Stimulated activated CD8-positive, alpha-beta memory T cell treated with anti-CD3 and anti-CD28 coated beads, Interleukin-15, amount 100 ng/mL, for 48 hours (primary cell): ENCODE measurements at places on chromosomes 7 and 10.

- peak; percentile 93 for DNase-seq
Observed at GRCh38 chr10:133258818-133259601, 17.7 kb downstream of the ADAM8 start.

GRCh38 chr10:44958196-44958897 lies 1.3 kb upstream of the RASSF4 start:
- no peak for DNase-seq

DNA sequence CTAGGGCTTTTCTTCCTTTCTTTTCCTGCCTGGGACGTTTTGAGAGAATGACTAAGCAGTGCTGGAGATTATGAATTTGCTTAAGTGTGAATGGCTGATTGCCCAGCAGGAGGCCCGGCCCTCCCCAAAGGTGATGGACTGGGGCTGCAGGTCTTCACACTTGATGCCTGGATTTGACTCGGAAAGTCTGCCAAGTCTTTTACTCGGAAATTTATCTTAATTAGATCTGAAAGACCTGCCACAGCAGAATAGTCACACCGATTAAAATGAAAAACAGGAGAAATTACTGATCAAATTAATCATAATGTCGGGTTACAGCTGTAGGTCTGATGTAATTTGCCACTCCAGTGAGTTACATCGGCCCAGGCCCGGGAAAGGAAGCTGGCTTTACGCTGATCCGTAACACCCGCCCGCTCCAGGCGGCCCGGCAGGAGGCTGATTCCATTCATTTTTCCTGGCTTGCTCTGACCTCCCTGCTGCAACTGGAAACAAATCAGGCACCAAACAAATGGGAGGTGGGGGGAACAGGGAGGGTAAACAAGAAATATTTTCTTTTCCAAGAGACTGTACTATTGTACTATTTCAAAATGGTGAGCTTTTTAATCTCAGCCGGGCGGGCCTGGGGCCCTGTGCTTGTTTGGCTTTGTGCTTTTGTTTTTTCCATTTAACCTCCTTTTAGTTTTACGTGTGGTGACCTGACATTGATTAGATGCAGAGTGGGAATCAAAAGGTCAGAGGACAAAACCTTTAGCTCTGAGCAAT lies 212.4 kb upstream of the YAE1 start:
- no peak for DNase-seq

DNA sequence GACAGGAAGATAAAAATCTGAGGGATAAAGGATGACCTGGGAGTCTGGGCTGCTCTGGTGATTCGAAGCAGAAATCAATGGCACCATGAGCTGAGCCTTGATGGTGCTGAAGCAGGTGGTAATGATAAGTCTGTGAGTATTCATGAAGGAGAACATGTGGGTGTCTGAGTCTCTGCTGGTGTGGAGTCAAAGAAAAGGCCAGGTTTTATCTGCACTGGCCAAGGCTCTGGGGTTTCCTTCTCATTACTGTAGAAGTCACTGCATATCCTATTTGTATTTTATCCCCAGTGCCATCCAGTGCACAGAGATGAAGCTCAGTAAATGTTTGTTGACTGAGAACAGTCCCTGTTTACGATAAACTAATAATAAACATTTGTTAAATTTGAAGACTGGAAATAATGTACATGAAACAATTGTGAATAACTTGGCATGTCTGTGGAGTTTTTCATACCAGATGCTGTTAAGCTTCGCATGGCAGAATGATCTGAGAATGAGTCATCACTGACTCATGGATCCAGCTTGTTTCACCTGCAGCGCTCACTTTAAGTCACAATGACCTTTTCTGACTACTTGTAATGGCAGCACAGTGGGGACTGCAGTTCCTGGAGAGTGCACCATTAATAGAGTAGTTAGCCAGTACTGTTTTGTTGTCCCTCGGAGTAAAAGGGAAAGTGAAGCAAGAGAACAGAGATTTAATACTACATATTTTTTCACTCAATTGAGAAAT lies 538.5 kb downstream of the HTR7 start:
- no peak for DNase-seq

DNA sequence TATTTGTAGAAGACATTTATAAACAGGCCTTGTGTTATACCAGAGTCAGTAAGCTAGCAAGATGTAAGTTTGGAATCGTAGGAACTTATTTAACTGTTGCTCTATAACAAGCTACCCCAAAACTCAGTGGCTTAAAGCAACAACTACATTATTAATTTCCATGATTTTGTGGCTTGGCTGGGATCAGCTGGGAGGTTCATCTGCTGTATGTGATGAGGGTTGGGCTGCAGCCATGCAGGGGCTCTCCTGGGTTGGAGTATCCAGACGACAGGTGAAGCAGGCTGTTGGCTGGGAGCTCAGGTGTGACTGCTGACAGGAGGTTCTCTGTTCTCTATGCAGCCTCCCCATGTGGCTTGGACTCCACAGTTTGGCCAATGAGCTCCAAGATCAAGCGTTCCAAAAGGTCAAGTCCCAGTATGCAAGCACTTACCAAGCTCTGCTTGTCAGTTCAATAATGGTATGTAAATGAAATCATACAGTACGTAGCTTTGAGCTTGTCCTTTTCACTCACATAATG lies 52.4 kb downstream of the GPR26 start:
- no peak for DNase-seq

GRCh38 chr10:61286686-61287085 lies 166.5 kb downstream of the TMEM26 start:
- DNase-seq: no peak

DNA sequence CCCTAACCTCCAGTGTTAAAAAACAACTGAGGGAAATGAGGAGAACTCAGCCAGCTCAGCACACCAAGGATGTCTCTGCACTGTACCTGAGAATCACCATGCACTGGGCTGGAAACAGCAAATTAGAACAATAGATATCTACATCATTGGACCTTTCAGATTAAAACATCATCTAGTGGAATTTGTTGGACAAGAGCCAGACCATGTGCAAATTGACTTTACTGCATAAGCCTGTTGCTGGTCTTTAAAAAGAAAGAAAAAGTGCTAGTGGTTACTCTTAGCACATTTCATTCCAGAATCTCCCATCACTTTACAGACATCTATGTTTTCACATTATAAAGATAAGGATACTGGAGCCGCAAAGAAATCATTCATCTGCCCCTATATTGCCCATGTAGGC lies 75.4 kb downstream of the FGFR2 start:
- no peak for DNase-seq

DNA sequence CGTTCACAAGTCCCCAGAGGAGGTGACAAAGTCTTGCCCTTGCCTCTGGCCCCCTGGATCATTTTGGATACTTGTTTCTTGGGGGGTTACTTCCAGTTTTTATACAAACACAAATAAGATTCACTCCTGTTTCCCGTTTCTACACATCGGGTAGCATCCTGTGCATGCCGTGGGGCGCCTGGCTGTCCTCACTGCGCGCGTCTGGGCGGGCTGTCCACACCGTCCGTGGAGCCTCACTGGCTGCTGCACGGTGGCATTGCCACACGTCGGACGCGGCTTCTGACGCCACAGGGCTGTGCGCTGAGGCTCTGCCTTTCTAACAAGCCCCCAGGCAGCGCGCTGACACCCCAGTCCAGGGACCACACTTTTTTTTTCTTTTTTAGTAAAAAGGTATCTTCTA lies 18.4 kb downstream of the BNIP3 start:
- DNase-seq: no peak

DNA sequence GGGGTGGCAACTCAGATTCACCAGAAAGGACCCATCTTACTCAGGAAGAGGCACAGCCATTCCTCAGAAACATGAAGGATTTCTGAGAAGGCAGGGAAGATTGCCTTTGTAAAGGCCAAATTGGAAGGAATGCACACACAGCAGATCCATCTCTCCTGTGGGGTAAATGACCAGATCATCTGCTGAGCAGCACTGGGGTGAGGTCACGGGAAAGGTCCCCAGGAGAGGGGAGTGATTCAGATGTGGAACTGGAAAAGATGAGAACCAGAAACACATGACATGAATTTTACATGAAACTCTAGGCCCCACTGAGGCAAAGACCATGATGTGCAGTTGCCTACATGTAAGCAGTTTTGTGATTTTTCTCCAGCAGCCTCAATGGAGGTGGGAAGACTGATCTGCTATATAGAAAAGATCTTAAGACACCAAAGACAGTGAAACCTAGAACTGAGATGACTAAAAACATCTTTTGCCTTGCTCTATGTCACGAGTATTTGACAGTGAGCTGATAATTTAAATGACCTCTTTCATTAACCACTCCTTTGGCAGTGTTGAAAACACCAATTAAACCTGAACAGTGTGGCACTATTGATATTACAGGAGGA lies 91.6 kb downstream of the AMPH start:
- no peak for DNase-seq

GRCh38 chr10:69469976-69470375 lies 18.7 kb downstream of the TSPAN15 start:
- DNase-seq: no peak

GRCh38 chr7:93838966-93839365 lies 51.6 kb downstream of the TFPI2 start:
- no peak for DNase-seq

- DNase-seq: no peak
Observed at GRCh38 chr10:4649886-4650508, 176.0 kb upstream of the AKR1E2 start.

- DNase-seq: no peak
Observed at GRCh38 chr7:72753781-72754180, 74.2 kb downstream of the TYW1B start.

DNA sequence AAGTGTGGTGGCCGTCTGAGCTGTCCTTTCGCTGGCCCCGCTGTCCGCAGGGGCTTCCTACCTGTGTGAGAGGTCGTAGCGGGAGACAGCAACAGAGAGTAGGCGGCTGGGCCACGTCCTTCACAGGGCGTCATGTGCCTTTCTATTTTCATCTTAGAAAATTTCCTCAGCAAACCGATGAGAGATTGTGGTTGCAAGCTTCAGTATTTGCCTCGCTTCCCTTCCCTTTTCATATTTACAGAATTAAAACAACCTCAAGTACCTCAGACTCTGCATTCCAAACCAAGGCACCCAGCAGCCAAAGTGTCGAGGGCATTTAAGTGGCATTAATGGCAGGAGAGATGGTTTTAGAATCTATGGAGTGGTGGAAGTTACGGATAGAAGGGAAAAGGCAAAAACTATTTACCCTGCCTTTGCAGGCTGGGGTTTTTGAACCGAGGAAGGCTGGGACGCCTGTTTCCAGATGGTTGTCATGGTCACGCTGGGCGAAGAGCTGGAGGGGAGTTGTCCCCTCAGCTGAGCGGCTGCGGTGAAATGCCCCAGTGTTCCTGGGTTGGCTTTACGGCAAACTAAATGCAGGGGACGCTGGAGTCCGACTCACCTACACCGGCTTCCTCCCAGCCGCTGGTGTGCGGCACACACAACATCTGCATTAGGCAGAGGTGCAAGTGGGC lies 41.9 kb downstream of the WIPI2 start:
- DNase-seq: no peak

DNA sequence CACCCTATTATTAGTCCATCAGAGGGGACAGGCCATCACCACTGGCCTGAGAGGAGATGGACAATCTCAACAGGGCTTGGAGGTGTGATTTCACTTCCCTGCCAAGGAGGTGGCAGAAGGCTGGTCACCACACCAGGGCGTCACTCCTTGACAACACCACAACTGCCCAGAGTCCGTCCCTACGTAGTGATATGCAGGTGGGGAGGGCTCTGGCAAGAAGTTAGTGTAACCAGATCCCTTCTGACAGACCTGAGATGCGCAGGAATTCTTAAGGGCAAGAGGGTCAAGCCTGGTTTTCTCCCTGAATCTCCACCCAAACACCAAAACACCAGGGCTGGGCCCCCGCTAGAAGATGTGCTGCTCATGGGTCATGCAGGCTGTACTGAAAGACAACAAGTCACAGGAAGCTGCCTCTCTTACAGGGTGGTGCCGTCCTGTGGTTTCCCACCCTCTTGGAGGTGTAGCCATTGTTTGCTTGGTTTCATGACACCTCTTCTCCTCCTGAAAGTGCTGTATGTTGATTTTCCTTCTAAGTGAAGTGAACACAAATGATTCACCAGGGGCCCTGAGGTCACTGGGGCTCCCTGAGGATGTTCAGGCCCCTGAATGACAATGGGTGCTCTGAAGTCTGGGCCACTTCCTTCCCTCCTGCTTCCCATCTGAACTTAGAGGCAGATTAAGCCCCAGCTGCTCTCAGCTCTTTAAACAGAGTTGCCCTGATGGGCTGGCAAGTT lies 27.1 kb downstream of the ATXN7L1 start:
- peak; percentile 75 for DNase-seq

DNA sequence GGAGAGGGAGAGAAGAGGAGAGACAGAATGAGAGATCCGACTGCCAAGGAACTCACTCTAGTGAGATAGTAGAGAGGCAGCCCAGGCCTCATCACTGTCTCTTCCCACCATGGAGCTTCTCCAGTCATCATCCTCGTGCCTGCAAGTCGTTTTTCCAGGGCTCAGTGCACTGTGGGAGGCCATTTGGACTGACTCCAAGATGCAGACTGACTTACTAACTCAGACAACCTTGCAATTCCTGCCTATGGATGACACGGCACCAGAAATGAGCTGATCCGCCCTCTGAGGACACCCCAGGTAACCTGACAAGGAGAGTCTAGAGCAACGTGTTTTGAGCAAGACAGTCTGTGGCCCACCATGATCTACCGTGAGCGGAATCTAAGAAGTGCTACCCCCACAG lies 154.9 kb downstream of the GLI3 start:
- DNase-seq: no peak

DNA sequence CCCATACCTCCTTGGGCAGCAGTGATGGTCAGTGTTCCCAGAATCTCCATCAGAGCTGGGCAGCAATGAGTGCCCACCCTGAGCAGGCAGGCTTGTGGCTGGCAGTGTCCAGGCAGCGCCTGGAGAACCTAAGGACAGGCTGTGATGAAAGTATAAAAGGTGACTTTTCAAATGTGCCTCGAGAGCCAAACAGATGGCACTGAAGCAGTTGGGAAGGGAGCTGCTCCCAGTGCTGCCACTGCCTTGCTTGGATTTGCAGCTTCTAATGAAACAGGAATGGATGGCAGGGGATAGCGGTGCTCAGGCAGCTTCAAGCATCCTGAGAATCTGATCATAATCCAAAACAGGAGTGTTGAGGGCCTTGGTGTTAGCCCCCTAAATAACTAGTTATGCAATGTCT lies 179.8 kb upstream of the AOAH start:
- DNase-seq: no peak

- no peak for DNase-seq
Observed at GRCh38 chr10:20954519-20954918, 57.4 kb upstream of the NEBL start.

GRCh38 chr7:156897673-156898072 lies 4.7 kb upstream of the LMBR1 start:
- no peak for DNase-seq

DNA sequence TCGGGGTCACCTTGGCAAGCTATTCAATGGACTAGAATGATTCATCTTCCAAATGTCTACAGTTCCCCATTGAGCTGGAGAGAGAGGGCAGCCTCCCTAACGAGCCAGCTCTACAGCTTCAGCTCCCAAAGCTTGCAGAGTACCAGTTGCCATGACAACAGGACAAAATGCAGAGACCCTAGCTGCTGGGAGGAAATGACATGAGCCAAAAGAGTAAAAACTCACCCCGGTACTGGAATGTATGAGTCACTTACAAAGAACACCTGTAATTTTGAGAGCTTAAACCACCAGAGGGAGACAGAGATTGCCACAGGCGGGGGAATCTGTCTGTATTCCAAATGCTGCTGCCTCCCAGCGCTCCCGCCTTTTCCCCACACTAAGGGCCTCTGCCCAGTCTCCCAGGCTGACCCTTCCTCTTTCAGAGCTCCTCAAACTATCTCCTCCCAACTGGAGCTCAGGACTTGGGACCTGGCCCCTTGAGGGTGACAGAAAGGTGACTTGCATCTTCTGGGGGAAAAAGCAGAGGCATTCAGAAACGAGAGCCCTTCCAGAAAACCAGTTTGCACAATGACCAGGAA lies 95.5 kb downstream of the CUL2 start:
- peak; percentile 25 for DNase-seq

GRCh38 chr7:43363035-43363791 lies 219.7 kb upstream of the STK17A start:
- DNase-seq: no peak

GRCh38 chr10:25076506-25077177 lies 60.2 kb downstream of the THNSL1 start:
- no peak for DNase-seq
